ENCODE measurements at places on chromosomes 1 and 21.

DNA sequence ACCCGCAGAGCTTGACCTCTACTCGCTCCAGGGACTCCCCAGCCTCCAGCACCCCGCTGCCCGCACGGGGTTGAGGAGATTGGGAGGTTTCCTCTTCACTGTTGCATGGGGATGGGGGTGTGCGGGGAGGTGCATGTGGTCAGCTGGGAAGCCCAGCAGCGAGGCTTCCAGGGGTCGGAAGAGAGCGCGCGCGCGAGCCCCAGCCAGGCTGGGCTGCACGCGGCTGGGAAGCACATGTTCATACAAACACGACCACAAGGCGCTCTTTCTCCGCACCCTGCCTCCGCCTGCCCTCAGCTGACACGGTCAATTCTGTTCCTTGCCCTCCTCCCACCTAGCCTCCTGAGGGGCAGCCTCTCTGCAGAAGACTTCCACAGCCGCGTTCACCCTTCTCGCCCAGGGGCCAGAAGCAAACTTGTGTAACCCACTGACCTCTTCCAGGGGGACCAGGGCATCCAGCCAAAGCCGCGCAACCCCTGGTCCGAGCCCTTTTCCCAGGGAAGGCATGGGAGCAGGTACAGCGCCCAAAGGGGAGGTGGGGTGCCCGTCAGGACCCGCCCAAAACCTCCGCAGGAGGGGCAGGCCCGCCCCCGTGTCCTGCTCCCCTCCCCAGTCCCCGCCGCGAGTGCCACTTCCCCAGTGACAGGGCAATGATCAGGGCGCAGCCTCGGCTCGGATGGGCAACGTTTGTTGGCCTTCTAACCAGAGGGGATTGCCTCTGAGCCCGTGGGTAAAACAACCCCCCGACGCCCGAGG, 1.3 kb downstream of the COL24A1 start:
- peak; percentile 41 for DNase-seq

DNA sequence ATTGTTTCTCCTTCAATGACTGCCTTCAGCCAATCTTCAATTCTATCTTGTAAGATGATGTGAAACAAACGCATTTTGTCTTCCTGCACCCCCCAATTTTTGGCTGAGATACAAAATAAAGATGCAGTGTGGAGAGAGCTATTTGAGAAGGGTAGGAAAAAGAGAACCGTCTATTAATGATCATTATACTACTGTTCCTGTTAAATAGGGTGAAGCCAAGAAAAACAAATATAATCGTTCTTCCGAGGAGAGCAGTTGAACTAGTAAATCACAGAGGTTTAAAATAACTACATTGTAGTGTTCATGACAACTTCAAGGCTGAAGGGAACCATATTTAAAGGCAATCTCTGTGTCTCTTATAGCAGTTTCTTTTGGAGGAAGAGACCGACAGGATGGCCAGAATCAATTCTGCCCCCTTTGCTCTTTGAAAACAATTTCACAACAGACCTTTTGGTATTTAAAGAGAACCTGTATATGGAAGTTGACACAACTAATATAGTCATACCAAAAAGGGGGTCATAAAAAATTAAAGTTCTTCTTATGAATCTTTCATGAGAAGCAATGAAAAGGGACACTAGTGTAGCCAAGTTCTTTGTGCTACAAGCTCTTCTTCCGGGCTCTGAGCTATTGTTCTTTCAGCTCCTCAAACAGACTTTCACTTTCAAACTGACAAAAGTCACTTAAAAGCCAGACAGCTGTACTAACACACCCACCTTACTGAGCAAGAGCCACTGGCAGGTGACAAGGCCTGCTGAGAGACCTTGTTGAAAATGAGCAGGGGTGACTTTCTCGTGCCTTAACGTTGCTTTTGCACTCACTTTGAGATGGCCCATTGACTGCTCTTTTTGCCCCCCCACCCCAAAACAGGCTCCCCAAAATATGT, 30.9 kb downstream of the PROX1 start:
- DNase-seq: no peak

- DNase-seq: no peak
Measured at GRCh38 chr1:151841141-151841540, 1.5 kb upstream of the C2CD4D start.

GRCh38 chr1:145796753-145797152, 27.1 kb downstream of the RNF115 start:
- no peak for DNase-seq

GRCh38 chr1:12532405-12533315, 85.3 kb downstream of the DHRS3 start:
- DNase-seq: no peak

DNA sequence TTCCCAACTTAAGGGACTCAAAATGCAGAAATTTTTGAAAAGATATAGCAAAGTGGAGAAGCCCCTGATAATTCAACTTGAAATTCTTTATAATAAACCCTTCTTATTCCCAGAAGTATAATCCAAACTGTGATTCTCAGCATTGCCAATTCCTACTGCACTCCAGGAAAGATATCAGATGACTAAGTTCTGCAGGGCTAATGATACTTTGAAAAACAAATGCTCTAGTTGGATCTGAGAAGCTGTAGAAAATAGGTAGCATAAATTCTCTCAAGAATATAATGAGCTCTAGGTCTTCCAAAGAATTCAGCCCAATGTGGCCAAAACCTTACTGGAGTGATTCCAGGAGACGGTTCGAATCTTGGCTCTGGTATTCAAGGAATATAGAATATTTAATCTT, 294.0 kb upstream of the PTBP2 start:
- DNase-seq: no peak

- no peak for DNase-seq
Measured at GRCh38 chr1:154191990-154192461, at the start of gene TPM3. Gene TPM3, minus strand, starts transcription at chr1:154192100. Its CDS starts 82 bp downstream, at chr1:154192018.

DNA sequence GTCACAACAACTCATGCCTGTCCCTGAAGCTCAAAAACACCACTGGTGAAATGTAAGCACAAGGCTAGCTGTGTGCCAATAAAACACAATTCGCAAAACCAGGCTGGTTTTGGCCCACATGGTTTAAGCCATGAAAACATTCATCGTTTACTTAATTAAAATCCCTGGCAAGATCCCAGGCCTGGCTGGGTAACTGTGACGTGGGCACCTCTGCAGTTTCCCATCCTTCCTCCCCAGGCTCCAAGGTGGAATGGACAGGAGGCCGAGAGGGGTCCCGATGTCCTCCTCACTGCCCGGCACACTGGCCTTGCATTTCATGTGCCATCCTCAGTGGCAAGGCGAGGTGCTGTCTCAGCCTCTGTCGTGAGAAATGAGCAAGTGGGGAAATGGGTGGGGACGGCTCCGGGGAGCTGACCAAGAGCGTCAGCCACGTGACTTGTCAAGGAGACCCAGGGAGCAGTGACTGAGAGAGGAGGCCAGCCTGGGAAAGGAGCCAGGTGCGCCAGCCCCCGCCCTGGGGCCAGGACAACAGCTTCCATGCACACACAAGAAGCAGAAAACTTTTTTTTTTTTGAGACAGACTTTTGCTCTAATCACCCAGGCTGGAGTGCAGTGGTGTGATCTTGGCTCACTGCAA, 153.1 kb upstream of the RAB4A start:
- DNase-seq: peak; percentile 54

All from AG08395 (cell line).